ENCODE measurements at places on chromosomes 4 and X.
A peak's percentile ranks its signal among the peaks of the same experiment; 100 is the strongest.

- no peak overlapping the region for H3K4me3 ChIP-seq
- no peak for DNase-seq
- H3K36me3 ChIP-seq: no peaks in the 10 kb centered on the region
These were observed 19.7 kb upstream of the NWD2 start for GRCh38 chr4:37224854-37225253.

DNA sequence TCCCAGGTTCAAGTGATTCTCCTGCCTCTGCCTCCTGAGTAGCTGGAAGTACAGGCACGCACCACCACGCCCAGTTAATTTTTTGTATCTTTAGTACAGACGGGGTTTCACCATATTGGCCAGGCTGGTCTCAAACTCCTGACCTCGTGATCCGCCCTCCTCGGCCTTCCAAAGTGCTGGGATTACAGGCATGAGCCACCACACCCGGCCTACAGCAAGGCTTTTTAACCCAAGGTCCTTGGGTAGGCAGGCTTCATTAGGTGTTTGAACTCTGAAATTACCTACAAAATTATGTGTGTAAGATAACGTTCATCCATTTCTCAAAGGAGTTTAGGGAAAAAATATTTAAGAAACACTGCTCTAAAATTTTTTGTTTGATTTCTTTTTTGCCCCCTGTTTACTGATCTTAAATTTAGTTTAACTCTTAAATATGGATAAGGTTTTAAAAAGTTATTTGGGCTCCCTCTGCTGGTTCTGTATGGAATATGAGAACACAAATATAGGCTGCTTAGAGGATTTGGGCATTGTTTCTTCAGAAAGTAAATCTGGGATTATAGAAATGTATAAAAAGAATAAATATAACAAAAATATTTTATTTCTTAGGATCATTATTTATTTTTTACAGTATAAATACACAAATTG lies 92.8 kb downstream of the CBR4 start:
- peak overlapping the region; percentile 37 for H3K27ac ChIP-seq
- H3K36me3 ChIP-seq: peaks cover 13% of the 10 kb centered on the region
- H3K4me1 ChIP-seq: peaks cover 21% of the 10 kb centered on the region
- H3K27me3 ChIP-seq: no peaks in the 10 kb centered on the region

DNA sequence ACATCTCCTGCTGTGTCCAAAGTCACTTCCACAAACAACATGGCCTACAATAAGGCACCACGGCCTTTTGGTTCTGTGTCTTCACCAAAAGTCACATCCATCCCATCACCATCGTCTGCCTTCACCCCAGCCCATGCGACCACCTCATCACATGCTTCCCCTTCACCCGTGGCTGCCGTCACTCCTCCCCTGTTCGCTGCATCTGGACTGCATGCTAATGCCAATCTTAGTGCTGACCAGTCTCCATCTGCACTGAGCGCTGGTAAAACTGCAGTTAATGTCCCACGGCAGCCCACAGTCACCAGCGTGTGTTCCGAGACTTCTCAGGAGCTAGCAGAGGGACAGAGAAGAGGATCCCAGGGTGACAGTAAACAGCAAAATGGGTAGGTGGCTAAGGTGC lies 123.9 kb downstream of the PDLIM5 start:
- no peaks in the 10 kb centered on the region for H3K27me3 ChIP-seq
- H3K36me3 ChIP-seq: peaks cover 8% of the 10 kb centered on the region
- H3K4me1 ChIP-seq: peaks cover 10% of the 10 kb centered on the region
- no peak overlapping the region for H3K27ac ChIP-seq

DNA sequence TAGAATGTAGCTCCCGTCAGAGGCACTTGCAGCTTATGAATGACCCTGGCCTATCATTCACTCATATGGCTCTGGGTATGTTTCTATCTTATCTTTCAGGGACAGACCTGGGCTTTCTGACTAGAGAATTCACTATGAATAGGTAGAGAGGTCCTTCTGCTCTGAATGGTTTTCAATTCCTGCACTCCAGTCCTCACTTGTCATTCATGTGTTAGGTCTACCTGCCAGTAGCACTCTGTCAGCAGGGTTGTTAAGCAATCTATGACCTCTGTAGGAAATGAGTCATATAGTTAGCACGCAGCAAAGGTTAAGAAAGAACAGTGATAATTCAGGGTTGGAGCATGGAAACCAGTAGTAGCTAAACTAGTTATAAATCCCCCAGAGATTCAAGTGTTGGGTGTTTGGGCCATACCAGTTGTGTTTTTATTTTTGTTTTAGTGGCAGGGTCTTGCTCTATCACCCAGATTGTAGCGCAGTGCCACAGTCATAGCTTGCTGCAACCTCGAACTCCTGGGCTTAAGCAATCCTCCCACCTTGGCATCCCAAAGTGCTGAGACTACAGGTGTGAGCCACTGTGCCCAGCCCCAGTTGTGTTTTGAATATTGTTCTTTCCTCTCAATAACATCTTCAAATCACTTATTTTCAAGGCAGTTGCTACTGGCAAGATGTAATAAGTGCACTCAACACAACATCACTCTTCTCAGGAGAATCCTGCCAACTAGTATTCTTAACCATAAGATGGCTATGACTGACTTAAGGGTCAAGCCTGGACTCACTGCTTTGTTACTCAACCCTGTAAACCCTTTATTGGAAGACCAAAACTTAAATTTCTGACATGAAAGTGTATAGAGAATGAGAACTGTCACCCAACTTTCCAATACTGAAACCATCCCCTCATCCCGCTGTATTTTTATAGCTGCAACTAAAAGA lies 25.1 kb downstream of the ARL13A start:
- no peaks in the 10 kb centered on the region for H3K27me3 ChIP-seq
- no peak overlapping the region for H3K4me3 ChIP-seq
- H3K4me1 ChIP-seq: no peaks in the 10 kb centered on the region

GRCh38 chr4:119785963-119786362 lies 157.4 kb upstream of the PDE5A start:
- no peak overlapping the region for H3K27ac ChIP-seq
- H3K4me1 ChIP-seq: no peaks in the 10 kb centered on the region
- H3K36me3 ChIP-seq: peaks cover 11% of the 10 kb centered on the region
- H3K4me3 ChIP-seq: no peak overlapping the region
- no peak for DNase-seq

DNA sequence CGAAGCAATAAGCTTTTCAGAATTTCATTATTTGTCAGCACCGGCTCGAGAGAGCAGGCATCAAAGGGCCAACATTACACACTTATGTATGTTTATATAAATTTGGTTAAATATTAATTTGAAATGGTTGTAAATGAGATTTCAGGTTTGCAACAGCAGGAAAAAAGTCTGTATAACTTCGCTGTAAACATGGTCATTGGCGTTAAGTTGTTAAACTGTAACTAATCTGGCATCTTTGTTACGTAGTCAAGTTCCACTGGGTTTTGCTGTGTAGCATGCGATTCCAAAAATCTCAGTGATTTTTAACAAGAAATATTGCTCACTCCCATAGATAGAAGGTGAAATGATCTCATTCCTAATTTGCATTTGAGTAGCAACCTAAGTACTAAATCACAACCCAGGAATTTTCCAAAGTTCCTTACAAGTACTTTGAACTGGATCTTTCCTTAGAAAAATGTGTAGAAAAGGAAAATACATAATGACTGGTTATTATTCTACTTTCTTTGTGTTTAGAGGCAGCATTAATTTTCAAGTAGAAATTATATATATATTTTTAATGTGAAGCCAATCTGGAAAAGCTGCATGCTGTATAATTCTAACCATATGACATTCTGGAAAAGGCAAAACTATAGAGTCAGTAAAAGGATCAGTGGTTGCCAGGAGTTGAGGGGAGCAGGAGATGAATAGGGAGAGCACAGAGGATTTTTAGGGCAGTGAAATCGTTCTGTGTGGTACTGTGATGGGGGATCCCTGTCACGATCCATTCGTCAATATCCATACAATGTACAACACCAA lies 222.1 kb downstream of the CBR4 start:
- peak overlapping the region; percentile 48 for H3K27ac ChIP-seq
- H3K4me1 ChIP-seq: peaks cover 21% of the 10 kb centered on the region
- no peaks in the 10 kb centered on the region for H3K27me3 ChIP-seq

Data from mesothelial cell of epicardium (in vitro differentiated cells).